ENCODE measurements at places on chromosomes 12 and 14.

- no peak for DNase-seq
Observed at GRCh38 chr12:12156828-12157227, 86.1 kb downstream of the BCL2L14 start.

DNA sequence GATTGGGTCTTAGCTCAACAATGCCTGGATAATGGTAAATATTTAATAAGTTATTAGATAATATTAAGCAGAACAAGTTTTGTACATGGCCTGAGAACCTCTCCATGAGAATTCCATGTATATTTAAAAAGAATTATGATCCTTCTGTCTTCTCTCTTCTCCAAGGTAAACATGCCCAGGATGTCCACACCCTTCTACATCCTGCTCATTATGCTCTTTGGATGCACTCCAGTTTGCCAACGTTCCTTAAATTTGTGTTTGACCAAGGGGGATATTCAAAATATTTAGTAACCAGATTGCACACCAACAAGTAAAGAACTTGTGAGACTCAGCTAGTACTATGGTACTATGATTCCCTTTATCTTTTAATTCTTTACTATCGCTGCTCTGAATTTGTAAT lies 44.8 kb upstream of the ERGIC2 start:
- DNase-seq: no peak

- no peak for DNase-seq
Observed at GRCh38 chr14:23024612-23025075, 10.1 kb downstream of the PSMB5 start.

DNA sequence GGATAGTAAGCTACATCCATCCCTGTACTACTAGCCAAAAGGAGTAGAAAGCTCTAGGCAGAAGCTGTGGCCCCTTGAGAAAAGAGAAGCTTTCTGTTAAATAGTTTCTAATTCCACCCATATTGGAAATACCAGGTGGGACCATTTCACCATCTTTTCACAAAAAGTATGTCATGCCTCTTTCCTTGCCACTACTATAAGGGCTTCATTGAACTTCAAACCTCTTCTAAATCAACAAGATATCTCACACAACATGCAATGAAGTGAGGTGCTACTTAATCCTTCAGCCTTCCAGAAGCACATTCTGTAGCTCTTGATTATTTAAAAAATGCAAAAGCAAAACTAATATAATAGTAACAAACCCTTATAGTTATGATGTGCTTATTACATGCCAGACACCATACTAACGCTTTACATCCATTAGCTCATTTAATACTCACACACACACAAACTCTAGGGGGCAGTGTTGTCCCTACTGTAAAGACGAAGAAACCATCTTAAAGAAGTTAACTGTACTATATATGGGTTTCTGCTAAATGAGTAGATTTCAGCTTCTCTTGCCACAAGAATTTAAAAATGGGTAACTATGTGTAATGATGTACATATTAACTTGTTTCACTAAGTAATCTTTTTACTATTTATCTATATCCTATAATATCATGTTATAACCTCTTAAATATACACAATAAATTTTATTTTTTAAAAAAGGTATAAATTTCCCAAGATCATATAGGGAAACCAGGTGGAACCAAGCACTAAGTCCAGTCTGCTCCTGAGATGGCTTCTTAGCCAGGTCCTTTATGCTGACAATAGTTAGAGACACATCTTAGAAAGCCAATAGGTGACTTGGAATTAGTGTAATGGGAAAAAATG lies 124.4 kb downstream of the RPS29 start:
- DNase-seq: peak; percentile 53

DNA sequence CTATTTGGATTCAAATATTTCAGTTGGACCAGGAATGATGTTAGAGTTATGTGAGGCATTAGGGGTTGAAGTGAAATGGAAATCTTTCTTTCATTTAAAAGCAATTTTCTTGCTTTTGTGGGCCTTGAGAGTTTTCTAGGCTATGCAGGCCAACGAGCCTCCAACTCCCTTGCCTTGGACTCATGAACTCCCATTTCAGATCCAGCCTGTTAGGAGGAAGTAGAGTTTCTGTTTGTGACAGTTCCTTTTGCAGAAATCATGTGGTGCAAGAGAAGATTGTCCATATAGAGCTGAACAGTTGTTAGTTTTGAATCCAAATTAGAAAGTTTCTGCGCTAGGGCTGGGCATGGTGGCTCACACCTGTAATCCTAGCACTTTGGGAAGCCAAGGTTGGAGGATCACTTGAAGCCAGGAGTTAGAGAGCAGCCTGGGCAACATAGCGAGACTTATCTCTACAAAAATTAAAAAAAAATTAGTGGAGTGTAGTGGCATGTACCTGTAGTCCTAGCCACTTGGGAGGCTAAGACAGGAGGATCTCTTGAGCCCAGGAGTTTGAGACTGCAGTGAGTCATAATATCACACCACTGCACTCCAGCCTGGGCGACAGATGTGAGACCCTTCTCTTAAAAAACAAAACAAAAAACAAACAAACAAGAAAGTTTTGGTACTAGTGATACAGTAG lies 47.3 kb upstream of the MED13L start:
- no peak for DNase-seq

DNA sequence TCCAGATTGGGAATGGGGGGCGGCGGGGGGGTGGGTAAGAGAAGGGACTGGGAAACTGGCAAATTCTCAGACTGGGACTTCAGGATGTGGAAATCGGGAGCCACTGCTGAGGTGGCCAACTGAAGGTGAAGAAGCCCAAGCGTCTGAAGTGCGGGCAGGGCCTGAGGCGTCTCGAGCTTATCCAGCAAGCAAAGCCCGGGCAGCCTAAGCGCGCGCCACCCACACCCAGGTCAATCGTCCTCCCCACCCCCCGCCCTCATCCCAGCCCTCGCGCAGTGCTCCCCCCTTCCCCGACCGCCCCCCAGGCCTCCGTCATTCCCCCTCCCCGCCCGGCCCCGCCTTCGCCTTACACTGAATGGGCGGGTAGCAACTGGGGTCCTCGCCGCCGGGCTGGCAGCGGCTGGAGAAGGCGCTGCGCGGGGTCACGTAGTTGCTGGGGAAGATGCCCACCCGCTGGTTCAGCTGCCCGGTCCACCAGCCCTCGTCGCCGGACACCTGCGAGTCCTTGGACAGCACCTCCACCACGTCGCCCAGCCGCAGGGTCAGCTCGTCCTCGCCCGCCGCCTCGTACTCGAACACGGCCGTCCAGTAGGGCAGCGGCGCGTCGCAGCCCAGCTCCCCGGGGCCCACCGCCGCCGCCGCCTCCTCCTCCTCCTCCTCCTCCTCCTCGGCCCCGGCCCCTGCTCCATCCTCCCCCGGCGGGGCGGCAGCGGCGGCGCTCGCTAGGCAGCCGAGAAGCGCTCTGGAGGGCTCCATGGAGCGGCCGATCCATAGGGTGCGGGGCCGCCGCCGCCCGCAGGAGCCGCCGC lies 693 bp downstream of the MAP3K9 start:
- peak; percentile 51 for DNase-seq

- no peak for DNase-seq
Observed at GRCh38 chr14:68442828-68443629, 349.8 kb downstream of the ZFP36L1 start.

DNA sequence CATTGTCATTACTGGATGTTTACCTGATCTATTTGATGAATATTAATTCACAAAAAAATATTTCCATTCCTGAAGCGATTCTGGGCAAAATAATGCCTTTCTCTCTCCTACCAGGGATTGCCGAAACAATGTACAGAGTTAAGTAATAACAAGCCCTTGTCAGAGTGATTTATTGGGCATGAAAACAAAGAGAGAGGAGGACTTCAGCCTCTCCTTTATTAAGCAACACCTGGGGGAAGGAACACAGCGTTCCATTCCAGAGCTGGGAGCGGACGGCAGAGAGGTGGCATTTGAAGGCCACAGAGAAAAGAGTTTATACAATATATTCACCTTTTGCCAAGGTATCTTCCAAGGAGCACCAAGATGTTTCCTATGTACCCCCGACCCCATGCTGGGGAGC lies 165.8 kb downstream of the KSR2 start:
- DNase-seq: peak; percentile 82

GRCh38 chr14:63388766-63389431 lies 70.2 kb upstream of the GPHB5 start:
- DNase-seq: peak; percentile 46

DNA sequence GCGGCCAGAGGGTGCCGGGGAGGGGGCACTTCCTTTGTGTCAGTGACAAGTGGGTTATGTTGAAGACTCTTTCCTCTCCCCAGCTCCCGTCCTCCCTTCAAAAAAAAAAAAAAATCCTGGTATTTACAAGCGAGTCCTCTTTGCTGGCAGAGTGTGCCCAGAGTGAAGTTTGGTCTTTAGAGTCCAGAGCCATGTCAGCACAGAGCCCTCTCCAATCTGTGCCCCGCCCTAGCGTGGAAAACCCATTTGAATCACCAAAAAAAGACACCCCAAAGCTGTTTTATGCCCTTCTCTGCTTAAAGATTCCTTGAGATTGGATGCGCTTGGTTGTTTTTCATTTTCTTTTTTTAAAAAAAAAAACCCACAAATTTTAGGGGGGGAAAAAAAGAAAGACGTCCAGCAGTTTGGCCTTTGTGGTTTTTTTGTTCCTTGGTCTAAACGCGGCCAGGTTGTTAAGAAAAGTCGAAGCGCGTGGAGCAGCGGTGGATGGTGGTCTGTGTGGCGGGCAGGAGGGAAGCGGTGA lies 3.3 kb downstream of the NKX2-1 start:
- no peak for DNase-seq

DNA sequence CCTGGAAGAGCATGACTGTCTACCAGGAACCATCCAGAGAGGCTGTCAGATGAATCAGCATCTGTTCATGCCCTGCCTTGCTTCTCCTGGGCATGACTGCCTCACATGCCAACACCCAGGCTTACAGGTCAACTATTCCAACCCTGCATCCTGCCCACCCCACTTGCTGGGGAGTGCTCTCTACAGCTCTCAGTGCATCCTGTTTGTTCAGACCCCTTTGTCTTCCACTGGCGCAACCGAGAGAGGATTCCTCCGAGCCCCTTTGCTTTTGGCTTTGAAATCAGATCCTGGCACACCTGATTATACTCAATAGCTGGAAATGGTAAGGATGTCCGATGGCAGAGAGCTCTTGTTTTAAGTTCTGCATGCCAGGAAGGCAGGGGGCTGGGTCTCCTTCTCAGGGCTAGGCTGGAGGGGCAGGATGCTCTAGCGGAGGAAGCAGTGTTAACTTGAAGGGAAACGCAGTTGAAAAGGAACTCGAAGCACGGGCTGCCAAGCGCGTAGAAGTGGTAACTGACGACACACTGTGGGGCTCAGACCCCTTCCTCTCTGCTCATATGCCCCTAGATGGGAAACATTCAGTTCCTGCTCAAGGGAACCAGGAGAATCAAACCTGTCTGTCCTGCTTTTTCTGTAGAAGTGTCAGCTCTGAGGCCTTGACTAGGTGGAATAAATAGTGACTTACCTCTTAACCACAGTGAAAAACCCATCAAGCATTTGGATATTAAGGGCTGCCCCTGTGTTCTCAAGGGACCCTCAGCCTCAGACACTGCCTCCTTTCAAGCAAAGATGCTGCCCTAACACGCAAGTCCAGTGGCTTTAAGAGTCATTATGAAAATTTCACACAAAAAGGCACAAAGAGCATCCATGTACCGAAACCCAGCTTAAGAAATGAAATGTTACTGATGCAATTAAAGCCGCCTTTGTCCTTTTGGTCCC lies 297.5 kb downstream of the ZFP36L1 start:
- no peak for DNase-seq

DNA sequence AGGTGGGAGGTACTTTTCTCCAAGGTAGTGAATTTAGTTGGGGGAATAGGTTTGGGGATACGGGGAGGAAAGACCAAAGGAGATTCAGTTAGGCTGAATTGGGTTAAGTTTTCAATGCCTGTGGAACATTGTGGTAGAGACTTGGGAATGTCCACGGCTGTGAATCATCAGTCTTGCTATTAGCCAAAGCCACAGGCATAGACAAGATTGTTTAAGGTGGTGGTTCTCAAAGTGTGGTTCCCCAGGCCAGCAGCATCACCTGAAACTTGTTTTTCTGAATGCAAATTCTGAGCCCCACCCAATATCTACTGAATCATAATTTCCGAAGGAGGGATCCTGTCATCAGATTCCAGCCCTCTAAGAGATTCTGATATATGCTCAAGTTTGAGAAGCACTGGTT lies 316.2 kb downstream of the EGLN3 start:
- no peak for DNase-seq

DNA sequence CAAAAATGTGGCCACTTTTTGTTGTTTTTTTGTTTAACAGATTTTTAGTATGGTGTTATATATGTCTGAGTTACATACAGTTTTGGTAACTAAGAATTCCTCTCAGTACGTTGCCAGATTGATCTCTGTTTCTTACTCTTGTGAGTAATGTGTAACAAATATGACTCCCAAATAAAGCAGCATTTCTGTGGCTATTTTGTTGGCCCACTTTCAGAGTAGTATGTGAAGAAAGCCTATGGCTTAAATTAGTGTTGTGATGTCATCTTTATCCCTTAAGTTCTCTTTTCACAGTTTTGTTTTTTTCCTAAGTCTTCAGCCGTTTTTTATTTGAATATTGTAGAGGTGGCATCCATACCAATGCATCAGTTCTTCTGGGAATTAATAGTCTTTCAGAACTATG lies 10.7 kb downstream of the PCNX4 start:
- no peak for DNase-seq

DNA sequence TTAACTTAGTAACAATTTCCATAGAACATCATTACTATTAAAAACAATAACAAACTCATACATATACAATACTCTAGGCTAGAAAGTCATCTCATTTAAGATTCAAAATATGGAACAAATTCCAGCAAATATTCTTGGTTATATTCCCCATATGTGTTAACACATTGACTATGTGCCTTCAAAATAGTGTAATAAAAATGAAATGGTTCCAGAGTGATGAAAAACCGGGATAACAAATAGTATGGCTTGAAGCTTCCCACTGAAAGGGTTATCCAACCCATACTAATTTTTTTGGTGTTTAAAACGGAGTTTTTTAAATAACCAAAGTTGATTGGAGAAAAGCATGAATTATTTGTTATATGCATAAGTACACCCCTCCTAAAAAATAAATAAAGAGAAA lies 5.3 kb downstream of the LRIG3 start:
- DNase-seq: no peak

DNA sequence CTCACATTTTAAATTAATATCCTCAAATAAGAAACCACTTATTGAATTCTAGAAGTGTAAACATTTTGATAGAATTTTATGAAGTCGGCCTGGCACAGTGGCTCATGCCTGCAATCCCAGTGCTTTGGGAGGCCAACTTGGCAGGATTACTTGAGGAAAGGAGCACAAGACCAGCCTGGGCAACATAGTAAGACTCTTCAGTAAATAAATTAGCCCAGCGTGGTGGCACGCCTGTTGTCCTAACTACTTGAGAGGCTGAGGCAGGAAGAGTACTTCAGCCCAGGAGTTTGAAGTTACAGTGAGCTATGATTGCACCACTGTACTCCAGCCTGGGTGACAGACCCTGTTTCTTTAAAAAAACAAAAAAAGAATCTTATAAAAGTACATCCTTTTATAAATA lies 8.9 kb upstream of the ZNF410 start:
- no peak for DNase-seq

DNA sequence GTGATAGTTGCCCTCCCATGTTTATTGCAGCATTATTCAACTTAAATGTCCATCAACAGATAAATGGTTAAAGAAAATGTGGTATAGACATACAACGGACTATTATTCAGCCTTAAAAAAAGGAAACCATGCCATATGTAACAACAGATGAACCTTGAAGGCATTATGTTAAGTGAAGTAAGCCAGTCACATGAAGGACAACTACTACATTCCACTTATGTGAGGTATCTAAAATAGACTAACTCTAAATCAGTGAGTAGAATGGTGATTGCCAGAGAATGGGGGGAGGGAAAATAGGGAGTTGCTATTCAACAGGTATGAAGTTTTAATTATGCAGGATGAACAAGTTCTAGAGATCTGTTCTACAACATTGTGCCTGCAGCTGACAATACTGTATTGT lies 10.1 kb downstream of the PCNX4 start:
- DNase-seq: no peak
